G401 (cell line): ENCODE measurements at places on chromosomes 1 and 21. TPM values are rescaled to one million over a fixed set of nuclear protein-coding genes. Genes with fewer than 3 reads are reported as not detected.

Gene PUM1
- total RNA-seq, result 43.0 and 64.4 TPM in 2 replicates

GRCh38 chr1:22048351-22049192 lies 3.9 kb upstream of the CDC42 start:
- DNase-seq, result no peak

GRCh38 chr21:46409641-46410406 lies 48.9 kb upstream of the DIP2A start:
- DNase-seq, result no peak

GRCh38 chr1:114113411-114114184 lies 40.1 kb downstream of the SYT6 start:
- no peak for DNase-seq

GRCh38 chr21:23543333-23543732 lies 2063.9 kb downstream of the MRPL39 start:
- DNase-seq, result peak; percentile 8
